ENCODE measurements at places on chromosomes 11 and 22. TPM values are rescaled to one million over a fixed set of nuclear protein-coding genes. Genes with fewer than 3 reads are reported as not detected.

ABCC8 gene
- 1.1 TPM for polyA plus RNA-seq

DNA sequence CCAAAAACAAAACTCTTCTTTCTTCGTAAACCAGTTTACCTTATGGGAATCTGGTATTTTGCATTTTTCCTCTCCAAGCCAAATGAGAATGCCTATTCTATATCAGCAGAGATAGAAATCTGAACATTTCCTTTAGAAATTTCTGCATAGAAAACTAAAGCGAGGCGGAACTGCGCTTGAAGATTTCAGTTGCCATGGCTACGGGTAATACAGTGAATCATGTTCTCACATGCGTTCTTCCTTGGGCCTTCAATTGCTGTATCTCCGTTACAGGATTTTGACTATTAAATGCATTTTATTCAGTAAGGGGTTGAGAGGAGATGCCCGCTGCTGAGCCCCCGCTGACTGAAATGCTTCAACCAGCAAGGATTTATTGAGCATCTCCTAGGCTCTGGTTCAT, 108.2 kb upstream of the CRYBB3 start:
- DNase-seq: no peak

DNA sequence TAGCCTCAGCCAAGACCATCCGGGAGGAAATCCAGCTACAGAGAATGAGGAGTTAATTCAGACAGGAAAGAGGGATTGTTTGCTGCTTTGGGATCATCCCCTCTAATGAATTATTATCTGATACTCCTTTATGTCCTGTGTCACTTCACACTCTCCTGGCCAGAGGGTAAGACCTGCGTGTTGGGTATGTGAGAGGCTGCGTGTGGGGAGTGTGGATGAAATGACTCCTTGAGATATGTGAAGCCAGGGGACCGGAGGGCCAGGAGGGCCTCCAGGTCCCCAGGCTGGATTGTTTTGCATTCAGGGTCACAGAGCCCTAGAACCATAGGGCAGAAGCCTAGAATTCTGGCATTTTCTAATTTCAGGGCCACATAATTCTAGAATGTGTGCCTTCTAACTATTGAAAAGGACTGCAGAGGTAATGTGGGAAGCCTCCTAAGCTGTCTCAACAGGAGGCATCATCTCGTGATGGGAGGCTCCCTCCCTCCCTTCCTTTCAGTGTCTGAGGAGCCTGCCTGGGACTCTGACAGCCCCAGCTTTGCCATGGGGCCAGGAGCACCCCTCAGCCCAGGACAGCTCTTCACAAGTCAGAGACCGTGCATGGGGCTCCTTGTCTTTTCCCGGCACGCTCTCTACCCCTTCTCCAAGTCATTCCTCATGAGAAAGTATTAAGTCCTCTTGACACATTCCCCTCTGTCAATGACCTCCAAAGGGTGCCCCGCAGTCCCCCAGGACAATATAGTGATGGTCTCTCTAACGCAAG, 3.7 kb downstream of the TPBGL start:
- DNase-seq: no peak

NFAM1 gene
- polyA plus RNA-seq: not detected

DNA sequence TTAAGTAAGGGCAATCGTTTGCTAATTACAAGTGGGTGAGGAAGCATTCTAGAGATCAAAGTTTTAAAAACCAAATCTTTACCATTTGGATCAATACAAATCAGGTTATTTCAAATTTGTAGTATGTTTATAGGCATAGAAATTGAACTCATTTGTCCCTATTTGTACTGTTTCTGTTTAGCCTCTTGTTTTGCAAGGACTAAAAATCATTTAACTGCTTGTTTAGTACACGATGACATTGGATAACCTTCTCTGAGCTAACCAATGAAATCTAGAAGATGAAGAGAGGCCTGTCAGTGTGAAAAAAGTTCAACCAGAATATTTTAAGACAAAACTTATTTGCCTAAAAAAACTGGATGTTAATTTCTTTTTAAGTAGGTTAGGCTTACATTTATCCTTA, 40.0 kb downstream of the ZC3H12C start:
- no peak for DNase-seq

RGL4 gene
- polyA plus RNA-seq: not detected

DEFB131B gene
- polyA plus RNA-seq: not detected

RAC2 gene
- 0.05 TPM for polyA plus RNA-seq

DNA sequence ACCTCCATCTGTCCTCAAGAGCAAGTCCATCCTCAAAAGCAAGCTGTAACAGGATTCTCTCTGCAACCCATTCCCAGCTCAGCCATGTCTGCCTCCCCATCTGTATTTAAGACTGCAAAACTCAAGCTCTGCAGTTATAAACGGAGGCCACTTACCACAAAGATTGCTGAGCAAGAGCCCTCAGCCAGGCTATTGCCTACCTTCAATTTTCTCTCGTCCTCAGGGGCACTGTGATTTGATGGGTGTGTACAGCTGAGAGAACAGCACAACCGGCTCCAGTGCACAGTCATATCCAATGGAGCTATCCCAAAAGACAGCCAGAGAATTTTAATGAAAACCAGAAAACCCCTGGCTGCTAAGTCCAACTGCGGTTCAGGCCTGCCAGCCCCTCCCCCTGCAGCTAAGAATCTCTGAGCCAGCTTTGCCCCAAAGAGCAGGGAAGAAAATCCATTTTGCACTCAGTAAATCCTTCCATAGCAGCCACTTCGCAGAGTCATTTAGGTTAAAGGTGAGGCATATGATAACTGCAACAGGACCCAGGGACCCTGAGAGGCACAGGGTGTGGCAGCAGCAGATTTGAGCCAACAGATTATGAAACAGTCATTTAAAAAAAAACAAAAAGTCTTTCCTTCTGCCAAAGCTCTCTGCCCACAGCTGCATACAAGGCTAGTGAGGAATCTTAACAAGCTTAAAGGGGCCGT, 37.6 kb downstream of the RAB30 start:
- no peak for DNase-seq

- no peak for DNase-seq
Measured at GRCh38 chr11:28107191-28107749, 686 bp downstream of the KIF18A start.

DNA sequence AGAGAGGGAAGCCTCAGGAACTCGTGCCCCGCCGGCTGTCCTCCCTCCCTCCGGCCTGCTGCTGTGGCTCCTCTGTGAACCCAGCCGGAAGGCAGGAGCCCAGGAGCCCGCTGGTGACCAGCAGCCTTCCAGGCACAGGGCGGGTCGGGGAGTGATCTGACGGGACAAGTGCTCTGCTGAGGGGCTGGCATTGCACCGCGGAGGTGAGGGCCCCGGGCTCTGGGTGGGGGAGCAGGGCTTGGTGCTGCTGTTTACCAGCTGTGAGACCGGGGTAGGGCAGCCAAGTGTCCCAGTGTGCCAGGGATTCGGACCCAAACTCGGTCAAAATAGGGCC, 53.3 kb downstream of the FLRT1 start:
- no peak for DNase-seq

CTSC gene
- 50.3 TPM for polyA plus RNA-seq

GRCh38 chr11:59154610-59155009, 12.0 kb downstream of the FAM111A start:
- DNase-seq: no peak

RCOR2 gene
- 0.58 TPM for polyA plus RNA-seq

DNA sequence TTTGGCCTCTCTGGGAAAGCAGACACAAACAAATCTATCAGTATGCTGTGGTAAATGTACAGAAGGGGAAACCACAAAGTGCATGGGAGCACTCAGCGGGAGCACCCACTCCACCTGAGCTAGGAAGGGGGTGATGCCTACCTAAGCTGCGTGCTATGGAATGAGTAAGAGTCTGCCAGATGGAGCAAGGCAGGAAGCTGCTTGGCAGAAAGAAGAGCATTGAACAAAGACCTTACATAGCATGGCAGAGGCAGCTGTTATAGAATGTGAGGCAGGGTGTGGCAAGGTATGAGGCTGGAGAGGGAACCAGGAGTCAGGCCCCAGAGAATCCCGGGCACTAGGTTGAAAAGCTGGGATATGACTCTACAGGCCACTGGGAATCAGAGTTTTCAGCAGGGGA, 13.8 kb upstream of the MTFP1 start:
- no peak for DNase-seq

GRCh38 chr11:96292291-96293010, 50.5 kb downstream of the MAML2 start:
- no peak for DNase-seq

PIH1D2 gene
- polyA plus RNA-seq: 1.2 TPM

GRCh38 chr11:120778685-120779490, 245.0 kb upstream of the TBCEL start:
- no peak for DNase-seq

DNA sequence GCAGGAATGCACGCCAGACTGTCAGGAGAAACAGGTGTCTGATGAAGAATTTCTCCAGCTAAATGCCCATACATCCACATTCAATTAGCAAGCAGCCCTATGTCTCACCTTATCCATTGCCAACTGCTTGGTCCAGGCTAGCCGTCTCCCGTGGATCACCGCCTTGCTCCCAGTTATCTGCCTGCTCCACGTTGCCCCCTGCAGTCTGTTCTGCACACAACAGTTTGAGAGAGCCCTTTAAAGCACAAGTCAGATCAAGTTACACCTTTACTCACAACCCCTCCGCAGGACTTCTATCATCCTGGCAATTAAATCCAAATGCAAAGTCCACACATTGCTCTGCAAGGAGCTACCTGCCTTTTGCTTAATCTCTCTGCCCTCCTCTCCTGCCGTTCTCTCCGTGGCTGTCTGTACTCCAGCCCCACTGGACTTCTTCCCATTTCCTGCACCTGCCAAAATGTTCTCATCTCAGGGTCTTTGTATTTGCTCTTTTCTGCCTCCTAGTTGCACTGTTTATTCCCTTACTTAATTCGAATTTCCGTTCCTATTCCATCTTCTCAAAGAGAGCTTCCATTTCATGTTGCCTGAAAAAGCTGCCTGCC, 185.3 kb upstream of the LARGE1 start:
- DNase-seq: peak; percentile 2

NLRP10 gene
- polyA plus RNA-seq: not detected

LRRC10B gene
- polyA plus RNA-seq: not detected

GRCh38 chr11:15663777-15664218, 549.1 kb downstream of the INSC start:
- DNase-seq: no peak

DNA sequence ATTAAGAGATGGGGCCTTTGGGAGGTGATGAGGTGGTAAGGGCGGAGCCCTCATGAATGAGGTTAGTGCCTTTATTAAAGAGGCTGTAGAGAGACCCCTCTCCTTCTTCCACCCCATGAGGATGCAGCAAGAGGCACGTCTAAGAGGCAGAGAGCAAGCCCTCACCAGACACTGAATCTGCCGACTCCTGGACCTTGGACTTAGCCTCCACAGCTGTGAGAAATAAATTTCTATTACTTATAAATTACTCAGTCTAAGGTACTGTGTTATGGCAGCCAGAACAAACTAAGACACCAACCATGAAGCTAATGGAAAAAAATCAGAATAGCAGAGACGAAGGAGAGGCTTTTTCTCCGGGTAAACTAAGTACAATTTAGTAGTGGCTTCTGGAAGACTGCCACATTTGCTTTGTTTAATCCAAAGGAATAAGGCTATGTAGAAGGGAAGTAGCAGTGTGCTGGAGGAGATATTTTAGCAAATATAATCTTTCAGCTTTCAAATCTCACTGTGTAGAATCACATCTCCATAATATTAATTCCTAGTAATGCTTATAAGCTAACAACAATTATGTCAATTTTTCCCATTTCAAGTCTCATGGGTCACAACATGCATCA, 12.3 kb upstream of the SIK2 start:
- no peak for DNase-seq

GRCh38 chr22:30005213-30005857, 74.9 kb upstream of the HORMAD2 start:
- peak; percentile 53 for DNase-seq

DNA sequence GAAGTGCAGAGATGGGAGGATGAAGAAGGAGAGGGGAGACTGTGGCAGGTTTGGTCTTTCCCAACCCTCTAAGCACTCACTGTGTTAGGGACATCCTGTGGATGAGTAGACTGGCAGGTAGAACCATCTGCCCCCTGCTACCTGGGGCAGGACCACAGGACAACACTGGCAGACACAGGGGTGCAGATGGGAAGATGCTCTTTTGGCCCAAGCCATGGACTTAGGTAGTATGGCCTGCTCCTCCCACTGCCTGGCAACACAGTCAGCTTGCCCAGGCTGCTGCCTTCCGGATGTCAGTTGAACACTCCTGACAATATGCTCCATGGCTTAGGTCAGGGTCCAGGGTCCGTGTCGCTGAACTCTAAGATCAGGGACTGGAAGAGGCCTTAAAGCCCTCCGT, 140.7 kb upstream of the NAV2 start:
- DNase-seq: no peak

DNA sequence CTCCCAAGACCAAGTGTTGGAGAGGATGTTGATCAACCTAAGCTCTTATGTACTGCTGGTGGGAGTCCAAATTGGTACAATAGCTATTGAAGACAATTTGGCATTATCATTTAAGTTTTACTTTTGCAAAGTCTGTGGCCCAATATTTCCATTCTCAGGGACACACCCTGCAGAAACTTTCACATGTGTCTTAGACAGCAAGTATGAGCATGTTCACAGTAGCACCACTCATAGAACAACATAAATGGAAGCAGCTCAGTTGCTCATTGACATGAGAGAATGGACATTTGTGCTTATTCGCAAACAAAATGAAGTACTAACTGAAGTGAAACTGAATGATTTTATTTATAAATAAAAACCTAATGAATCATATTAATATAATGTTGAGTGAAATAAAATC, 135.5 kb downstream of the NOX4 start:
- no peak for DNase-seq

GRCh38 chr11:37786214-37786755, 1188.2 kb upstream of the RAG2 start:
- no peak for DNase-seq

GRCh38 chr22:46532416-46532815, 5.0 kb downstream of the CELSR1 start:
- DNase-seq: no peak

- peak; percentile 64 for DNase-seq
Measured at GRCh38 chr11:120235024-120235628, 4.8 kb upstream of the POU2F3 start.

DGAT2 gene
- 3.3 TPM for polyA plus RNA-seq

KAT5 gene
- polyA plus RNA-seq: 39.8 TPM

GAB4 gene
- not detected for polyA plus RNA-seq

DNA sequence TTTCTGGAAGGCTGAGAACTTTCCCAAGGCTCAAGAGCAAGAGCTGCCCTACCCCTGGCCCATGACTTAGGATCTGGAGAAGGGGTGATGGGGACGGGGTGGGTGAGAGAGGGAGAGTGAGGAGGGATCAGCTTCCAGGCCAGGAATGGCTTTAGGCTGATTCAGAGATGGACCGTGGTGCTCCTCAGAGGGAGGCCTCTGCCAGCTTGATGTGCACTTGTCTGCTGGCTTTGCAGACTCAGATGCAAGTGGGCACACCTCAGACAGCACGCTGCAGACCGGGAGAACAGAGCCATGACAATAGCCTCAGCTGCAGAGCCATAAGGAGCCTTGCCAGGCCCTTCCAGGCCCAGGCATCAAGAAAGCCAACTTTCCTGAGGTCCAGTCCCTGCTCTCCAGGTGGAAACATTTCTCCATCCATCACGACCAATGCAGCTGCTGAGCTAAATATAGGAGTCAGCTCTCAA, 41.3 kb downstream of the ALX4 start:
- no peak for DNase-seq

TBX10 gene
- not detected for polyA plus RNA-seq

- DNase-seq: no peak
Measured at GRCh38 chr11:118154641-118155040, 2.0 kb upstream of the SCN4B start.

MAP6 gene
- 1.1 TPM for polyA plus RNA-seq

Measured in A549 (cell line).